ENCODE measurements at places on chromosomes 2 and 18.

GRCh38 chr2:160264308-160264707, 64.2 kb upstream of the ITGB6 start:
- no peak for DNase-seq

GRCh38 chr2:58035352-58035751, 11.3 kb upstream of the VRK2 start:
- no peak for DNase-seq

GRCh38 chr2:205011031-205011430, 465.8 kb downstream of the PARD3B start:
- no peak for DNase-seq

GRCh38 chr2:238155051-238155760, 3.6 kb upstream of the ERFE start:
- DNase-seq: no peak

GRCh38 chr2:46305187-46305586, 8.0 kb downstream of the EPAS1 start:
- no peak for DNase-seq

- no peak for DNase-seq
Measured at GRCh38 chr18:77140439-77141109, 8.0 kb upstream of the MBP start.

- no peak for DNase-seq
Measured at GRCh38 chr2:217990389-217990788, 12.4 kb downstream of the TNS1 start.

DNA sequence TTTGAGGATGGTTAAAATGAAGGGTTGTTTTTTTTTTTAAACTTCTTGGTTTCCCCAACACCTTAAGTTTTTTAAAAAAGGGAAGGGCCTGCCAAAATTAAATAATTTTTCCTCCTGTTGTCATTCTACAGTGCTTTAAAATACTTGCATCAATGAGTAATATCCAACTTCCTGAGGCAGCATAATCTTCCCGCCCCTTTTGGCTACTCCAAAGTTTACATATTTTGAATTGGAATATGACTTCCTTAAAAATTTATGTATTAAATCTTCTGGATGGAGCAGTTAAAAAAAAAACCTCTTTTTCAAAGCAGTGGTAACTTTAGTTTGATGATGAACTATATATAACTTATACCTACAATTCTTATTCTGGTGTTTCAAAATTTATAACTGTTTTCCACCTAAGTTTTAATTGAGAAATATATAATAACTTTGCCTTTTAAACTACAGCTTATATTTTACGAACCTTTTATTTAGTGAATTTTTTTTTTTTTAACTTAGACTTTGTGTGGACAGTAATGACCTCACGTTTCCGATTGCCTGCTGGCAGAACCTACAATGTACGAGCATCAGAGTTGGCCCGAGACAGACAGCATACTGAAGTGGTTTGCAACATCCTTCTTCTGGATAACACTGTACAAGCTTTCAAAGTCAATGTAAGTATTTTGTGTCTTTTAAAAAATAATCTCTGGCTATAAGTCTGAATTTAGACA, 49.8 kb downstream of the PTPN4 start:
- no peak for DNase-seq

DNA sequence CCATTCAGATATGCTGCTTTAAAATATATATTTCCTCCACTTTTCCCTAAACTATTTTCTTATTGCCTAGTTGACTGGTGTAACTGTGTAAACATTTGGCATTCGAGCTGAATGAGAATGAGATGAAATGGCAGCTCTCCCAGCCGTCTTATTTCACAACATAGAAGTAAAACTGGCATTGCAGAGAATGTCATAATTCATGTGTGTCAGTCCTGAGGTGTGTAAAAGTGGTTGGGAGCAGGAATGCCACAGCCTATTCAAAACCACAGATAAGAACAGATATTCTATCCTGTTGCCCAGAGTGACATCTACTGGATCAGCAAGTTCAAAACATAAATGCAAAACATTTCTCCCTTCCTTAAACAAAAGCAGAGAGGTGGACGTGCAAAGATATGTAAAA, 565.5 kb upstream of the CHAC2 start:
- DNase-seq: no peak

All from NCI-H146 (cell line).